GM04504 (cell line): ENCODE measurements at places on chromosomes 4 and X.

- peak; percentile 40 for DNase-seq
Measured at GRCh38 chr4:73978886-73979285, 2.9 kb downstream of the PF4 start.

GRCh38 chr4:92307181-92307580 lies 3.4 kb downstream of the GRID2 start:
- no peak for DNase-seq

GRCh38 chr4:127417885-127418535 lies 214.7 kb upstream of the INTU start:
- no peak for DNase-seq

DNA sequence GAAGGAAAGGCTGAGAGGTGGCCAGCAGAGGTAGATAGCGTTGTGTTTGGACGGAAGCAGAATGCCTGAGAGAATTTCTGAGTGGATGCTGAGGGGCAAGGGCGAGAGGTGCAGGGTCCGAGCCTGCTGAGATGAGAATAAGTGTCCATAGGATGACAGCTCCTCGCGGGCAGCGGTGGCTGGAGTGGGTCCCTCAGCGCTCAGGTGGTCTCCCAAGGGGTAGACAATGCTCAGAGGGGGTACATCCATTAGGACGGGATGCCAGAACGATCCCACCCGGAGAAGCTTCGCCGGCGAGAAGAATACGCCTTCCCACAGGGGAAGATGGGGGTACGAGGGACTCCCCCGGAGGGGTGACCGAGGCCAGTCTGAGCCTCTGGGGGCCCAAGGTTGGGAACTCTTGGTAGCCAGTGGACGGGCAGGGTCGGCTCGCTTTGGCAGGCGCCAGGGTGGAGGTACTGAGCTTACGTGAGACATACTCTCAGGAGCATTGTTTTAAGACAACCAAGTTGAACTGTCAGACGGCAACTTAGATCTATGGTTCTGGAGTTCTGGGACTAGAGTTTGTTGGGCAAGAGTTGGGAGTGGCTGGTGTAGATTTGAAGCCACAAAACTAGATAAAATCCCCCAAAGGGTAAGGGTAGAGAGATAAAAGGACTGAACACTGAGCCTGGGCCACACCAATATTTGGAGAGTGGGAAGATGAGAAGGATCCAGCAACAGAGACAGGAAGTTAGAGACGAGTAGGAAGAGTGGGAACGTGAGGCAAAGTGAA lies 15.8 kb downstream of the BRCC3 start:
- no peak for DNase-seq

DNA sequence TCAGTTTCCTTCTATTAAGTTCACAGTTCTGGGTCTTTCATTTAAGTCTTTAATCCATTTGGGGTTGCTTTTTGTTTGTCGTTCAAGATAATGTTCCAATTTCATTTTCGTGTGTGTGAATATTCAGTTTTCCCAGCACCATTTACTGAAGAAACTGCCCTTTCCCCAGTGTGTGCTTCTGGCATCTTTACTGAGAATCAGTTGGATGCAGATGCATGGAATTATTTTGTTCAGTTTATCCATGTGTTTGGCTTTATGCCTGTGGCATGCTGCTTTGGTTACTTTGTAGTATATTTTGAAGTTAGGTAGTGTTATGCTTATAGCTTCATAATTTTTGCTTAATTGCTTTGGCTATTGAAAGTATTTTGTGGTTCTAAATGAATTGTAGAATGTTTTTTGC lies 163.8 kb upstream of the HDX start:
- no peak for DNase-seq

DNA sequence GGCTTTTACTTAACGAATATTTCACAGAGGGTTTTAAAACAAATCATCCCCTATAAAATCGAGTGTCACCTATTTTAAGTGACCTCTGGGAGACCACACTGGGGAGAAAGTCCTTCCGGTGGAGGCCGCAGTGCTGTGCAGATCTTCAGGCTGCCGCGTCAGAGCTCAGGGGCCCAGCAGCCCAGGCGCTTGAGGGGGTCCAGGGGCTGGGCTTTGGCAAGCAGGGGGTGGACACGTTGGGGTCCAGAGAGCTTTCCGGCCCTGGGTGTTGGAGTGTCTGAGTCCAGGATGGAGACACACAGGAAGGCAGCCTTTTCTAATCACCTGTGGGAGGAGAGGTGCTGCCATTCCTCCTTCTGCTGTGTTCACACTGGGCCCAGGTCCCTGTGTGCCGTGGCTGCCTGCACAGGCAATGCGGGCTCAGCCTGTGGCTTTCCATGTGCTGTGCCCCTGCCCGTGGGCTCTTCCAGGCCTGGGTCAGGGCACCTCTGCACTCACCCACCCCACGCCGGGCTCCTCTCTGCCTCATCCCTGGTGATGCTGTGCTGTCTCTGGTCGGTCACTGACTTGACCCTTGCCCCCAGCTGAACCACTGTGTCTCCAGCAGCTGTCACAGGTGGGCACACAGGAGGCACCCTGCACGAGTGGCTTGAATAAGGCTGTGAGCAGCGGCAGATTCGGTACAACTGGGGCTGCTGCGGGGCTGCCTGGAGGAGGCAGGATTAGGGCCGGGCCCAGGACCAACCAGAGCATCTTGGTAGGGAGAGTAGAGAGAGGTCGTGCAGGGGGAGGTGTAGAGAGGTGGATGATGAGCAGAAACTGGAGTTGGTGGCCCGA lies 10.0 kb downstream of the HTRA3 start:
- DNase-seq = no peak

DNA sequence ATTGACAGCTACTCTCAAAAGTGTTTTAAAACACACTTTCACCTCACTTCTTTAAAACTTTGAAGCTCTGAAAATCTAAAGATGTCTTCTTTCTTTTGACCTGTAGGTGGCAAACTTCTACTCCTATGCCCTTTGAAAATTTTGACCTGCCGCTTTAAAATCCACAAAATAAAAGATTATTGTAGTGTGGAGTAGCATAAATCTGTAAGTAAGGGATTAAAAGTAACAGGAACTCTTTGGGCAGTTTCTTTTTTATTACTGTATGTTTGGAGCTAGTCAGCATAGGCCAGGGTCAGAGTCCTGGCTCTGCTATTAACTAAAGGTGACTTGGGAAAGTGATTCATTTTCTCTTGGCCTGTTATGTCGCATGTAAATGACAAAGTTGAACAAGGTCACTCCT lies 25.5 kb downstream of the BBS12 start:
- no peak for DNase-seq

- DNase-seq = peak; percentile 66
Measured at GRCh38 chrX:48021026-48021900, 14.5 kb downstream of the SPACA5 start.

- DNase-seq = no peak
Measured at GRCh38 chr4:158870626-158871334, 102.0 kb downstream of the FNIP2 start.

- DNase-seq = no peak
Measured at GRCh38 chr4:165053645-165054044, at the start of gene TRIM75. TSS of gene TRIM75 (plus strand) at chr4:165053866. CDS start at chr4:165059148, 5,282 bp downstream.

DNA sequence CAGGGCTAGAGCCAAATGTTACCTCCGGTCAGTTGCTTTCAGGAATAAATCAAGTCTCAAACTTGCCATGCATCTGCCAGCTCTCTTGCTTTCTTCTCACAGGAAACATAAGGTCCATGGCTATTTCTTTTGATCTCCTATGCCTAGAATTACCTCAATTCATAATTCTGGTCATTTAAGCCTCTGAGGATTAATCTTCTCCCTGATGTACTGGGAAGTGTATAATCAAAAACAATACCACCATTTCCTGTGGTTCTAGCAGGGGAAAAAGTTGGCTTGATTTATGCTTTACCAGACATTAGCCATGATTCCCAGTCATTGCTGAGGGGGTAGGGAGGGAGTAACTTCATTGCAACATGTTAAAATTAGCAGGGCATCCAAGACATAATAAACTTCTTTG lies 268.7 kb upstream of the EMCN start:
- no peak for DNase-seq

- DNase-seq = no peak
Measured at GRCh38 chr4:168892475-168892874, 117.6 kb downstream of the CBR4 start.

DNA sequence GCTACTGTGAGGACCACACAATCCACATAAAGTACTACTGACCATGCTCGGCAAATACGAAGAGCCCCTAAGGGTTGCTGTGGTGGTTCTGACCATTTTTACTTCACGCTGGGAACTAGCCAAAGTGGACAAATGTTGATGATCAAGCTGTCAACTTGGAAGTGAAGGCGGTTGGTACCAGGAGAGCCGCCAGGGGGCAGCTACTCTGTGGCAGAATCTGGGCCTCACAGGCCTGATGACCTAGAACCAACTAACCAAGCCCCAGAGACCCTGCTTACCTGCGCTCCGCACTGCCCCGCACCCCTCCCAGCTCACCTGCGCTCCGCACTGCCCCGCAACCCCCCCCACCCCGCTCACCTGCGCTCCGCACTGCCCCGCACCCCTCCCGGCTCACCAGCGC lies 5.6 kb downstream of the GAK start:
- no peak for DNase-seq

DNA sequence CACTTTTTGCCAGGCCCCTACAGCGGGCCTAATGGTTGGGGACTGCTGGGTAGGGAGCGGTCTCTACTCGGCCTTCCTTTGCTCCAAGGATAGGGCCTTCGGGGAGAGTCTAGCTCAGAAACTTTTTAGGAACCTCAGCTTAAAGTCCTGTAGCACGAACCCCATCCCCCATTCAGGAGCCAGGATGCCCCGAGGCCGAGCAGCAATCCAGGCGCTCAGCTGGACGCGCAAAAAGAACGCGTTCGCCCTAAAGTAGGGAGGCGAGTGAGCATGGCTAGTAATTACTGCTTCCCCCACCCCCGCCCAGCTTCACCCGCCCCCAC lies 9.7 kb downstream of the POU4F2 start:
- no peak for DNase-seq

DNA sequence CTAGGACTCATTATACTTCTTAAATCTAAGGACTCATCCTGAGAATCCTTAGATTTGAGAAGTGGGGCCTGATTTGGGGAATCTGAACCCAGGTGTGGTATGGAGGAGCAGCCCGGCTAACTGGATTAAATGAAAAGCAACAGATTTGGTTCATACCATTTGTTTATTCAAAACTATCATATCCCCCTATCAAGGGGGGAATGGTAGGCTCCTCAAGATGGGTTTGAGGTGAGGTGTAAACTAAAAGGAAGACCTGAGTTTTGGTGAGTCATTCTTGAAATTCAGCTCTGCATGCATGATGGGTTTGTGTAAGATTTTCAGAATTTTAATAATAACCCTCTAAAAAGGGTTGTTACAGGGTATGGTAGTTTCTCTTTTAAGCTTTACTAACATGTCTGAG lies 53.4 kb downstream of the CASP6 start:
- DNase-seq = no peak

- DNase-seq = no peak
Measured at GRCh38 chr4:84003046-84003445, 467.1 kb downstream of the GPAT3 start.

DNA sequence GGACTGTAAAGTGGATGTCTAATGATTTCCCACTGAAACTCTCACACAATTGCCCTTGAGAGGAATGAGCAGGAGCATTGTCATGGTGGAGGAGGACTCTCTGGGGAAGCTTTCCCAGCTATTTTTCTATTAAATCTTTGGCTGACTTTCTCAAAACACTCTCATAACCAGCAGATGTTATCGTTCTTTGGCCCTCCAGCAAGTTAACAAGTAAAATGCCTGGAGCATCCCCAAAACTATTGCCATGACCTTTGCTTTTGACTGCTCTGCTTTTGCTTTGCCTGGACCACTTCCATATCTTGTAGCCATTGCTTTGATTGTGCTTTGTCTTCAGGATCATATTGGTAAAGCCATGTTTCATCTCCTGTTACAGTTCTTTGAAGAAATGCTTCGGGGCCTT lies 120.2 kb upstream of the PDE5A start:
- peak; percentile 80 for DNase-seq

GRCh38 chr4:68499021-68499420 lies 51.8 kb downstream of the TMPRSS11E start:
- DNase-seq = no peak

DNA sequence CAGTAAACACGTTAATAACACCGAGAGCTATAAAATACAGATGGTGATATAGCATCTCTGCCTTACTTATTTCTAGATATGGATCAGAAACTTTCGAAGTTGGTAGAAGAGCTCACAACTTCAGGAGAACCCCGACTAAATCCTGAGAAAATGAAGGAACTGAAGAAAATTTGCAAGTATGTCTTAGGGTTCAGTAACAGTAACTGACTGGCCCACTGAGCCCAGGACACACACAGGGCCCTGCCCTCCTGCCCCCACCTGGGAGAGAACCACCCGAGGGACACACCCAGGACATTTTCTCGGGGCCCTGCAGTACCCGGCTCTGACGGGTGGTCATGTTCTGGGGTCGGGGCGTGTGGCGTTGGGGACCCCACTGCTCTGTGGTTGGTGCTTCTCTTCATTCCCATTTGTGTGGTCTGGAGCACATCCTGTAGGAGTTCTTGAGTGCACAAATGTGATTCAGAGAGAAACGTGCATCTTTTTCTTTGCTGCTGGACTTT lies 1.1 kb downstream of the UVSSA start:
- no peak for DNase-seq

DNA sequence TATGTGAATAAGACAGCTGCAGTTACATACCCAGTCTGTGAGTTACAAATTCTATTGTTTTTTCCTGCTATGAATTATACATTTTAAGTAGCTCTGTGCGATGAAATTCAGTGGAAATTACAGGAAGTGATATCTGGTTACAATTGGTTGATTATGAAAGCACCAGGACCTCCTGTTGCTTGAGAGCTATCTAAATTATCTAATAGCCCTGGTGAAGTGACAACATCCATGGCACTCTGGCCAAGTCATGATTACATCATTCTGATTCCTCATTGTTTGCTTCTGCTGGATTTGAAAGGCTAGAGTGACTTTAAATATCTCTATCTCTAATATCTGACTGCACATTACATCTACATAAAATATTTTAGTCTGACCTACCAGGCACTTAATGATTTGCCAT lies 515.0 kb downstream of the CFAP47 start:
- DNase-seq = no peak

DNA sequence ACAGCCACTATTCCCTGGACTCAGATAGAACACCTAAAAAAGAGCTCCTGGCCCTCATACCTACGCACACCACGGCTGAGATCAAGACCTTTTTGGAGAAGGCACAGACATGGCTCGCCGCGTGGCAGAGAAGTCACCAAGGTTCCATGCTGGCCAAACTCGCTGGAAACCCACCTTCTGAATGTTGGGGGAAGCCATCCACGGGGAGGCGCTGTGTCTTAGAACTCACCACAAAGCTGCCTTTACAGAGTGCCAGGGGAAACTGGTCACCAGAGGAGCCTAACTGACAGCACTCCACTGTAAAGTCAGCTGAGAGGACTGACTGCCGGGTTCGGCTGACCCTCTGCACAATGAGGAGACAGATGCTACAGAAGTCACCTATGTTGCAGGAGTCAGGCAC lies 97.9 kb downstream of the NEUROG2 start:
- no peak for DNase-seq

DNA sequence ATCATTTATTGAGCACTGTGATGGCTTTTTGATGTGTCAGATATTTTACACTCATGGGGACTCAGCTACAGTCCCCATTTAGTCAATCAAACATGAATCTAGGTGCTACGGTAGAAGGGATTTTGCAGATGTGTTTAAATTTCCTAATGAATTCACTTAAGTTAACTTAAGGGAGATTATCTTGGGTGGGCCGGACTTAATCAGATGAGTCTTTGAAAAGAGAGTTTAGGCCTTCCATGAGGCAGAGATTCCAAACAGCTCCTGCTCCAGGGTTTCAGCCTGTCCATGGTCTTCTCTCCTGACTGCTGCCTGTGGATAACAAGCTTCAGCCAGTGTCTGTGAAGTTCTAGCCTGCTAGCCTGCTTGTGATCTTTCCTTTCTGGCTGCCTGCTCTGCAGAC lies 202.4 kb downstream of the IDS start:
- DNase-seq = no peak

GRCh38 chrX:95383778-95384177 lies 1300.9 kb upstream of the DIAPH2 start:
- no peak for DNase-seq

GRCh38 chr4:140233791-140234696 lies 80.1 kb upstream of the MAML3 start:
- DNase-seq = no peak
